Mesothelial cell of epicardium (in vitro differentiated cells): ENCODE measurements at places on chromosomes 3 and 15. TPM values are rescaled to one million over a fixed set of nuclear protein-coding genes. Genes with fewer than 3 reads are reported as not detected.

- H3K27ac ChIP-seq: no peak overlapping the region
- peaks cover 26% of the 10 kb centered on the region for H3K36me3 ChIP-seq
- no peak for DNase-seq
- peaks cover 1% of the 10 kb centered on the region for H3K4me1 ChIP-seq
- no peaks in the 10 kb centered on the region for H3K27me3 ChIP-seq
These were observed 116.7 kb downstream of the ADAM10 start for GRCh38 chr15:58632789-58633188.

- no peaks in the 10 kb centered on the region for H3K27me3 ChIP-seq
- peaks cover 8% of the 10 kb centered on the region for H3K4me1 ChIP-seq
- no peak overlapping the region for H3K27ac ChIP-seq
- H3K4me3 ChIP-seq: no peak overlapping the region
- DNase-seq: no peak
These were observed 1.8 kb downstream of the PLIN1 start for GRCh38 chr15:89677381-89677780.

Gene USP50
- 0.61 to 1.5 TPM (median 1.2 TPM) in 3 replicates for total RNA-seq

Gene C15orf62
- total RNA-seq: 0.44 to 0.47 TPM (median 0.45 TPM) in 3 replicates

Gene ABHD14A
- total RNA-seq: 13.7 to 15.5 TPM (median 14.8 TPM) in 3 replicates

DNA sequence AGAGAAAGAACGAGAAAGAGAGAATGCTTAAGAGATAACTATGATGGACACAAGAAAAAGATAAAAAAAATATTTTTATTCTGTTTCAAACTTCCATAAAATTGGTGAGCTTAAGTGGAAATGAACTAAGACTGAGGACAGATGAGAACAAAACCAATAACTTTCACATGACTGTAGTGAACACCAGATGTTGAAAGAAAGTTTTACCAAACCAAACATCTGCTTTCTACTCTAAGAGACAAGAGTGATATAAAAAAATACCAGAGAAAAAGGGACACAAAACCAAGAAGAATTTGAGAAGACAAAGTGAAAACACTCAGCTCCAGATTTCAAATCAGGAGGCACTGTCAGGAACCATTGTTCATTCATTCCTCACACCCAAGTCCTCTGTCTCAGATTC is 147.9 kb downstream of the IMPG2 start:
- peaks cover 2% of the 10 kb centered on the region for H3K4me1 ChIP-seq
- no peaks in the 10 kb centered on the region for H3K36me3 ChIP-seq
- no peak overlapping the region for H3K27ac ChIP-seq
- peaks cover 4% of the 10 kb centered on the region for H3K27me3 ChIP-seq

DNA sequence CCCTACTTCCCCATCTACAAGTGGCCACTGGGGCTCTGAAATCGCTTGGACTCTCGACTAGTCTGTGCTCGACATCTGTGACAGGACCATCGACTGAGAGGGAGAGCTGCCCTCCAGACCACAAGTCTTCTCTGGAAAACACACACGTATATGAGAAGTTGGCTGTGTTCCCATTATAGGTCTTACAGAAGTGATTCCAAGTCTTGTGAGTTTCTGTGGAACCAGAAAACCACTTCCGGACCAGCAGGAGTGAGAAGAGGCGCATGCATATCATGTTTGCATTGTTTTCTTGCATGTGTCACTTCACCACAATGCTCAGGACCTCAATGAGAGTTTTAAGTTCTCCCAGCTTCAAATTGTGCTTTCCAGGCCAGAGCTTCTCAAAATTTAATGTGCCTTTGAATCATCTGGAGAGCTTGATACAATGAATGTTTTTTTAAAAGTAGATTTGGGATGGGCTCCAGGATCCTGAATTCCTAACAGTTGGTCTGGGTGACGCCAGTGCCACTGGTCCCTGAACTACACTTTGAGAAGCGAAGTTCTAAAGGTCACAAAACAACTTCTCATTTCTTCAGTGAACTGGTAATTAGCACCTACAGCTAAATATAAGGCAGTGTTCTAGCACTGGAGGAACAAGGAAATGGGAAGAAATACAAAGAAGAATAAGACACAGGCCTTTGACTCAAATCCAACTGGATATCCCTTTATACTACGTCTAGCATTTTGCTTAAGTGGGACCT is 15.7 kb downstream of the LIPC start:
- peaks cover 7% of the 10 kb centered on the region for H3K4me1 ChIP-seq
- no peaks in the 10 kb centered on the region for H3K36me3 ChIP-seq
- no peak for DNase-seq
- no peak overlapping the region for H3K27ac ChIP-seq
- no peaks in the 10 kb centered on the region for H3K27me3 ChIP-seq
- no peak overlapping the region for H3K4me3 ChIP-seq

Gene ANKRD63
- total RNA-seq: 0.31 to 0.59 TPM (median 0.44 TPM) in 3 replicates

Gene PLAAT1
- total RNA-seq: 1.7 to 2.7 TPM (median 2.1 TPM) in 3 replicates

DNA sequence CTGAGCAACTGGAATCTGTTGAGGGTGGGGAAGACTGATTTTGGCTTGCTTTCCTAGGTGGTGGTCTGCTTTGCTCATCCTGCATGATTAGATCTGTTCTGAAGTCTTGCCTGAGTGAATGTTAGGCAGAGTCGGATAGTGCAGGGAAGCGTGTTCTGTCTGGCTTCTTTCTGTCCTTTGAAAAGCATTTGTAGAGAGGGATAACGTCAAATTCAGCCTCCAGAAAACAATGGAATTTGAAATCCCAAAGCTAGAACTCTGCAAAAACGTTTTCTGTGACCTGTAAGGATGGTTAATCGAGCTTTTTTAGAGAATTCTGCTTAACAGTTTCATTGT is 1.4 kb downstream of the GLCE start:
- H3K27ac ChIP-seq: peak overlapping the region; percentile 97
- H3K36me3 ChIP-seq: no peaks in the 10 kb centered on the region
- H3K27me3 ChIP-seq: no peaks in the 10 kb centered on the region
- H3K4me3 ChIP-seq: peak overlapping the region; percentile 95
- peaks cover 33% of the 10 kb centered on the region for H3K4me1 ChIP-seq
- no peak for DNase-seq
